GM04503 (cell line): ENCODE measurements at places on chromosomes 11 and 22.

- DNase-seq = no peak
Observed at GRCh38 chr11:74470526-74470925, 3.2 kb upstream of the KCNE3 start.

- DNase-seq = no peak
Observed at GRCh38 chr22:41469218-41469851, 418 bp downstream of the ACO2 start.

GRCh38 chr11:73219396-73220285 is 1.6 kb downstream of the P2RY2 start:
- no peak for DNase-seq

DNA sequence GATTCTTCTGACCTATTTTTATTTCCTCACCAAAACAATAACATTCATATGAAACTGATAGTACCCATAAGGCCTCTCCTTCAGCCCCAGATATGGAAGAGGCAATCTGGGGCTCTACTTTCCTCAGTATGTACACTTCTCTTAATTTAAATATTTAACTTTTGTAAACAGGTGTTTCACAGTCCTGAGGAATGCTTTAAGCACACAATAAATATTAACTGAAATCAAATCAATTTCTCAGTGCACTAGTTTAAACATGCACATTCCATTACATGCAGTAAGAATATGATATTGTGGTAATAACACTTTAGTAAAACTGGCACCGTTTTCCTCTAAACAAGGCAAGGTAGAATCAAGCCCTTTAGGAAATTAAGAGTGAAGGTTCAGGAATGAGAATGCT is 28.9 kb downstream of the APIP start:
- DNase-seq = no peak

- no peak for DNase-seq
Observed at GRCh38 chr11:132646890-132647289, 885.4 kb downstream of the OPCML start.

- DNase-seq = no peak
Observed at GRCh38 chr11:104033561-104033960, 2.9 kb upstream of the DDI1 start.

DNA sequence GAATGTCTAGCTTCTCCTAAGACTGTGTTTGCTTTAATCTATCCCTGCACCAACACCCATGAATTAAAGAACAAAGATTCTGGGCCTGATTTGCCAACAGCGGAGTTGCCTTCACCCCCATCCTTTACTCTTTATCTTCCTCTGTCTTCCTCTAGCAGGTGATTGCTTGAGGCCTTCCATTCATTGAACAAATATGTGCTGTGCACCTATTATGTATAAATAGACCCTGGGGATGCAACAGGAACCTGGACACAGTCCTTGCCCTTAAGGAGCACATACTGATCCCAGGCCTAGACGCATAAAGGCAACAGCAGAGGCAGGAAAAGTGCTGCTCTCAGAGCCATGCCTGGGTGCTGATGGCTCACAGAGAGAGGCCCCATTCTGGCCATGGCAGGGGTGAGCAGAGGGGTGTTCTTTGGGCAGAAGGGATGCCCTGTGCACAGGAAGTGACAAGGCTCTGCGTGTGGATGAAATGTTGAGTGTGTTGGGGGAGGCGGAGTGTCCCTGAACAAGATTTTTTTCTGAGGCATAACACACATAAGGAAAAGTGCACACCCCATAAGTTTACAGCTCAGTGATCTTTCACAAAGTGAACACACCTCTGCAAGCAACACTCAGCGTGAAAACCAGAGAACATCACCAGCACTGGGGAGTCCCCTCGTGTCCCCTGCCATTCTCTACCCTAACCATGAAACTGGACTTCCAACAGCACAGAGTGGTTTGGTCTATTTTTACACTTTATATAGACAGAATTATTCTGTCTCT is 145.9 kb downstream of the GRIK4 start:
- DNase-seq = no peak
